Activated CD4-positive, alpha-beta T cell treated with anti-CD3 and anti-CD28 coated beads, Interleukin-2, amount 10 ng/mL, durations not matched to agents 7 days and 5 days (primary cell): ENCODE measurements at places on chromosomes 3 and 15. TPM values are rescaled to one million over a fixed set of nuclear protein-coding genes. Genes with fewer than 3 reads are reported as not detected.

Gene CCK
- not detected for total RNA-seq

DNA sequence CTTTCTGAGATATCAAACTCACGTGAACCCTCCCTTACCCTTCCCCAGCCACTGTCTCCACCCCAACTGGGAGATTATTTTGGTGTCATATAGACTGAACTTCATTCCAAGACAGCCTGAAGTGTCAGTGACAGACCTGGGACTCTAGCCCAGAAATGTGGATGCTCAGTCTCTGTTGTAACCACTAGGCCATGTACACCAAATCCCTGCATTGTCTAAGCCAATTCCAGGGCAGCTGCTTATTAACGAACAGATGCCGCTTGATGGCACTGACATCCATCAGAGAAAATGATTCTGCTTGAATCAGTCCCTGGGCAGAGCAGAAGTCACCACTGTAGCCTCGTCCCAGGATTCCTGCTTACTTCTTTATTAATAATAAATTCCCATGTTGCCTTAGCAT, 305.5 kb downstream of the GRM7 start:
- H3K4me1 ChIP-seq = no peaks in the 10 kb centered on the region
- DNase-seq = no peak
- H3K27ac ChIP-seq = no peak overlapping the region

GRCh38 chr3:81311321-81311720, 450.1 kb downstream of the GBE1 start:
- H3K27ac ChIP-seq = no peak overlapping the region
- no peaks in the 10 kb centered on the region for H3K36me3 ChIP-seq

GRCh38 chr3:36635731-36636130, 128.6 kb downstream of the DCLK3 start:
- peaks cover 2% of the 10 kb centered on the region for H3K27me3 ChIP-seq
- H3K36me3 ChIP-seq = no peaks in the 10 kb centered on the region
- H3K4me3 ChIP-seq = no peak overlapping the region
- no peak for DNase-seq
- H3K27ac ChIP-seq = no peak overlapping the region

DNA sequence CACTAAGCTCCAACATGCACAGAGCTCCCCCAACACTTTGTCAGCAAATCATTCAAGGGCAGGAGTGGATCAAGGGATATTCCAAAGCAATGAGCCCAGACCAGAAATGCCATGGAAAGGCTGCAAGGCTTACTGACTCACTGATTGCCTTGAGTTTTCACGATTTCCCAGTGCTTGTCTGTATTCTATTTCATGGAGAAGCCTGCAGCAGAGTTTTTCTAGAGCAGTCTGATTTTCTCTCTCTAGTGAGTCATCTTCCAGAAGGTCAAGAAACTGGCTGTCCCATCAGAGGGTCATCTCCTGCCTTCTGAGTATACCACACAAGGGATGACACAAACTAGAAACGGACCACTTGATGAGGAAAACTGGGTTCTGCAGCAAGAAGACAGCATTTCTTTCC, 16.5 kb downstream of the LMCD1 start:
- no peak overlapping the region for H3K4me3 ChIP-seq
- H3K4me1 ChIP-seq = no peaks in the 10 kb centered on the region
- no peak for DNase-seq
- no peaks in the 10 kb centered on the region for H3K27me3 ChIP-seq
- no peaks in the 10 kb centered on the region for H3K36me3 ChIP-seq

DNA sequence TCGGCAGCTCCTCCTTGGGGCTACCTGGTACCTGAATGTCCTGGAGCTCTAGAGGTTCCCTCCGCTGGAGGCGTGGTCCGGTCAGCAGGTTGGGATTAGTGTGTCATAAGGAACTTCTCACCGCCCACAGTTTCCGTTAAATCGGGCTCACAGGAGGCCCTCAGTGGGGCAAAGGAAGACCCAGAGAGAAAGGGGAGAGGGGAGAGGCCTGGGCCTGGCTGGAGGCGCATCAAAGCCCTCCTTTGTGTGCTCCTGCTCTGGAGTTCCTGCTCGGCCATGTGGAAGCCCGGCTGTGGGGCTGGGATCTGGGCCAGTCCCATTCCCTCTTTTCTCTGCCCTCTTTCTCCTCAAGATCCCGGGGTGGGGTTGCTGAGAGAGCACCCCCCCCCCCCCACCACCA, at the start of gene RLBP1:
RLBP1 (minus strand) TSS at position 37 of the 400 bp plus-strand sequence. CDS start 2,604 bp downstream, outside the sequence.
- no peaks in the 10 kb centered on the region for H3K36me3 ChIP-seq
- H3K27ac ChIP-seq = no peak within 1 kb of the TSS
- H3K4me1 ChIP-seq = no peaks in the 10 kb centered on the region
- H3K27me3 ChIP-seq = peaks cover 1% of the 10 kb centered on the region
- H3K4me3 ChIP-seq = no peak within 1 kb of the TSS
